IMR-90 (cell line): ENCODE measurements at places on chromosomes 2 and 18. TPM values are rescaled to one million over a fixed set of nuclear protein-coding genes. Genes with fewer than 3 reads are reported as not detected.

- no peak for DNase-seq
- no peaks in the 10 kb centered on the region for H3K27me3 ChIP-seq
These were observed 20.9 kb downstream of the SLC39A10 start for GRCh38 chr2:195677884-195678283.

- H3K27ac ChIP-seq: no peak overlapping the region
- no peak for DNase-seq
- no peaks in the 10 kb centered on the region for H3K27me3 ChIP-seq
- H3K4me1 ChIP-seq: peaks cover 23% of the 10 kb centered on the region
- no peak overlapping the region for H3K4me3 ChIP-seq
These were observed 51.0 kb upstream of the ID2 start for GRCh38 chr2:8630676-8631464.

- no peaks in the 10 kb centered on the region for H3K36me3 ChIP-seq
- H3K27ac ChIP-seq: no peak overlapping the region
- H3K4me3 ChIP-seq: no peak overlapping the region
- no peaks in the 10 kb centered on the region for H3K27me3 ChIP-seq
- H3K4me1 ChIP-seq: no peaks in the 10 kb centered on the region
These were observed 560.0 kb downstream of the ADCYAP1 start for GRCh38 chr18:1464444-1465217.

The AQP12A gene
- not detected in 2 replicates for total RNA-seq

The UGT1A6 gene
- total RNA-seq: not detected in 2 replicates
